ENCODE measurements at places on chromosomes 5 and 9.
A peak's percentile ranks its signal among the peaks of the same experiment; 100 is the strongest.

GRCh38 chr5:128408622-128409021 is 129.4 kb downstream of the FBN2 start:
- DNase-seq, result no peak

- no peak for DNase-seq
Observed at GRCh38 chr5:31887556-31887955, 248.6 kb downstream of the PDZD2 start.

DNA sequence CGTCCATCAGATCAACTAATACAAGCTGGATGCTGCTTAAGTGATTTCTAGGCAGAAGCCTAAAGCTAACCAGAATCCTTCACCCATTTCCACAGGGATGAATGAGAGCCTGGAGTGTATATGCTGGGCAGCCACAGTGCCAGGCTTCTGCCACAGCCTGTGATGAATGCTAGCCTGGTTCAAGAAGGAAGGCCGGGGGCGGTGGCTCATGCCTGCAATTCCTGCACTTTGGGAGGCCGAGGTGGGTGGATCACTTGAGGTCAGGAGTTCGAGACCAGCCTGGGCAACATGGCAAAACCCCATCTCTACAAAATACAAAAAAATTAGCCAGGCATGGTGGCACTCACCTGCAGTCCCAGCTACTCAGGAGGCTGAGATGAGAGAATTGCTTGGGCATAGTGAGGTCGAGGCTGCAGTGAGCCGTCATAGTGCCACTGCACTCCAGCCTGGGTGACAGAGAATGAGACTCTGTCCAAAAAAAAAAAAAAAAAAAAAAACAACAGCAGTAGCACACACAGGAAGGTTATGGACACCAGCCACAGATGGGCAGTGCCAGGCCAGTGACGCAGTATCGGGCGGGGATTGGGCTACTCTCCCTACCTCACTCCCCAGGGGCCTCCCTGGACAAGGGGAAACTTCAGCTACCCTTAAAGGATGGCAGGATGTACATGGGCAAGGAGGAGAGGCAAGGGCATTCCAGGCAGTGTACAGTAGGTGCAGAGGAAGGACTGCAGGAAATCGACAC is 23.1 kb upstream of the HMCN2 start:
- no peak for DNase-seq

DNA sequence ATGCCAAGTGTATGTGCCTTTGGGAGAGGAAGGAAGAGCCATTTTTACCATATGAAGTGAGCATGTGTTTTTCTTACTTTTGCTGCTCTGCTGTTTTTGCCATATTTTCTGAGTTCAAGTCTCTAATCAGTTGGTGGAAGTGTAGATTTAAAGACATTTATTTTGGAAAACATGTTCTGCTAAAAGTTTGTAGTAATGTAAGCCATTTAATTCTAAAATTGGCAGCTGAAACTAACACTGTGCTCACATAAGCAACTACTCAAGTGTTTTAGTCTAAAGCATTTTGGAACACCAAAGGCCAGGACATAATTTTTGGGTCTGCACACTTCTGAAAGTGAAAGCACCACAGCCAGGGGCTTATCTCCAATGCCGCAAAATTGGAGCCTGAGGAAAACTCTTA is 363.4 kb upstream of the ZNF608 start:
- no peak for DNase-seq

GRCh38 chr9:136725612-136726011 is 13.2 kb downstream of the DIPK1B start:
- DNase-seq, result no peak

- no peak for DNase-seq
Observed at GRCh38 chr5:77719666-77720363, 56.3 kb downstream of the TBCA start.

DNA sequence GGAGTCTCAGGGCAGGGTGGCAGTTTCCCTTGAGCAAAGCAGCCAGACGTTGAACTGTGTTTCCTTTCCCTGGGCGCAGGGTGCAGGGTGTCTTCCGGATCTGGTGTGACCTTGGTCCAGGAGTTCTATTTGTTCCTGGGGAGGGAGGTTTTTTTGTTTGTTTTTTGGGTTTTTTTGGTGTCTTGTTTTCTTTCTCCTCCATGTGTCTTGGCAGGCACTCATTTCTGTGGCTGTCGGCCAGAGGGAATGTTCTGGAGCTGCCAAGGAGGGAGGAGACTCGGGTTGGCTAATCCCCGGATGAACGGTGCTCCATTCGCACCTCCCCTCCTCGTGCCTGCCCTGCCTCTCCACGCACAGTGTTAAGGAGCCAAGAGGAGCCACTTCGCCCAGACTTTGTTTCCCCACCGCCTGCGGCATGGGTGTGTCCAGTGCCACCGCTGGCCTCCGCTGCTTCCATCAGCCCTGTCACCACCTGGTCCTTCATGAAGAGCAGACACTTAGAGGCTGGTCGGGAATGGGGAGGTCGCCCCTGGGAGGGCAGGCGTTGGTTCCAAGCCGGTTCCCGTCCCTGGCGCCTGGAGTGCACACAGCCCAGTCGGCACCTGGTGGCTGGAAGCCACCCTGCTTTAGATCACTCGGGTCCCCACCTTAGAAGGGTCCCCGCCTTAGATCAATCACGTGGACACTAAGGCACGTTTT is 3.5 kb upstream of the PHYHD1 start:
- no peak for DNase-seq

DNA sequence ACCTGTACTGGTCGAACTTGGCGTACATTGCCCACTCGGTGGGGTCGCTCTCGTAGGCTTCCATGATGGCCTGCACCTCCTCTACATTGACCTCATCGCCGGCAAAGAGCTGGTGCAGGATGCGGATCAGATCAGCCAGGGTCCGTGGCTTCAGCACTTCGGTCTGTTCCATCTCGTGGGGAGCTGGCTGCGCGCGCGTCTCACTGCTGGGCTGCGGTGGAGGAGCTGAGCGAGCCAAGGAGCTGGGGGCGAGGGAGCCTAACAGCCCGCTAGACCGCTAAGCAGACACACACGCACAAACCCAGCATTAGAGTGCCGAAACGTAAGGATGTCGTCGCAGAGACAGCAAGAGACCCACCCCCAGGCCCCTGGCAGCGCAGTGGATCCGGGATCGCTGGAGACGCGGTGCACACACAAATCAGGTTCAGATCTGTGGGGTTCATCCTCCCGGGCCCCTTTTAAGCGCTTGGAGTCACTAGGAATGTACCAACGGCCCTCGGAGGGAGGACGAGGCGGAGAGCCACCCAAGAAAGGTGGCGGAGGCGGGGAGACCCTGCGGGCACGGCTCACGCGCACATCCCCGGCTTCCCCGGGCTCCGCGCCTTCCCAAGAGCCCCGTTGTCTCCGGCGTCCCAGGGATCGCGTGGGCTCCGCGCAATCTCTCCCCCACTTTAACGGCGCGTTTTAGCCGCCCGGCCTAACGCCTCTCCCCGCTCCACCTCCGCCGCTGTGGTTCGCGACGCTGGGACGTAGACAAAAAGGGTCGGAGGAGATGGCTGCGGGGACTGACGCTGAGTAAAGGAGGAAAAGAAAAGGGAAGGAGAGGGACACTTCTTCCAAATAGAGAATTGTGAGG is at the start of gene CDO1:
CDO1 (minus strand) TSS at position 434 of the 856 bp plus-strand sequence; CDS start at position 172, 262 bp downstream.
- no peak for DNase-seq

DNA sequence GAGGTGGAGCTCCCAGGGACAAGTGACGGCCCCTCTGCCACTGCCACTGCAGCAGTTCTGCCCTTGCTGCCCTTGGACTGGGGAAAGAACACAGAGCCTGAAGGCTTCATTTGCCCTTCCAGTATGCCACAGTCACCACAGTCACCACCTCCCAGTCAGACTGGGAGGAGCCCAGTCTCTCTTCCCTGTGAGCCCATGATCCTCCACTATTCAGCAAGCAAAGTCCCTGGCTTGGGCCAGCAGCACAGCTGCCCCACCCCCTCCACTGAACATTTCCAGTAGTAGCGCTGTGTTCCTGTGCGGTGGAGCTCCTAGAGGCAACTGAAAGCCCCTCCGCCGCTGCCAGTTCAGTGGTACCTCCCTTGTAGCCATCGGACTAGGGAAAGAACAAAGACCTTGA is 329.4 kb downstream of the MAN2A1 start:
- DNase-seq, result no peak

DNA sequence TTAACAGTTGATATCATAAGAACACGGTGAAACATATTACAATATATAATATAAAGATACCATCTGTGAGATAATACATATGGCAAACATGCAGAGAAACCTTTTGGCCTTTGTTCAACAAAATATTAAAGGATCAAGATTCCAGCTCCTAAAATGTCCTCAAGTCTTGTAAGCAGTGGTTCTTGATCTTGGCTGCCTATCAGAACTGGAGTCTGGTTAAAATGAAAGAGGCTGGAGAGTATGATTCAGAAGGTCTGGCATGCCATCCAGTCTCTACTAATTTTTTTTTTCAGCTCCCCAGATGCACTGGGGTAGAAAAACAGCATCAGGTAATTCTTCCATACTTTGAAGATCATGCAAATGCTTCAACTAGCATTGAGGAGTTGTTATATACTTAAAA is 83.2 kb downstream of the TNC start:
- DNase-seq, result no peak

DNA sequence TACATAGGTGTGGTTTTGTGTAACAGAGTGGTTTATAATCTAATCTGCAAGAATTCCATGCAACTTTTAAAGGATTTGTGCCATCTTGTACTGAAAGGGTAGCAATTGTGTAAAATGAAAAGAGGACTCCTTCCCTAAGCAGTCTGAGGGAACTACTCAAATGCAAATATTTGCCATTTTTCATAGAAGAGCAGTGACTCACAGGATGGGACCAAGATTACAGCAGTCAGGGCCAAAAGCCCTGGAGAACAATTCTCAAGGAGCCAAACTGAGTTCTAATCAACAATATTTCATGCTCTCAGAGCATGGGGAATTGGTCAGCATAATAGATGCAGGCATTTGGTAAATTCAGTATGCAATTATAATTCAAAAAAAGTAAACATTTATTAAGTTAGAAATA is 495.8 kb downstream of the CHSY3 start:
- no peak for DNase-seq

DNA sequence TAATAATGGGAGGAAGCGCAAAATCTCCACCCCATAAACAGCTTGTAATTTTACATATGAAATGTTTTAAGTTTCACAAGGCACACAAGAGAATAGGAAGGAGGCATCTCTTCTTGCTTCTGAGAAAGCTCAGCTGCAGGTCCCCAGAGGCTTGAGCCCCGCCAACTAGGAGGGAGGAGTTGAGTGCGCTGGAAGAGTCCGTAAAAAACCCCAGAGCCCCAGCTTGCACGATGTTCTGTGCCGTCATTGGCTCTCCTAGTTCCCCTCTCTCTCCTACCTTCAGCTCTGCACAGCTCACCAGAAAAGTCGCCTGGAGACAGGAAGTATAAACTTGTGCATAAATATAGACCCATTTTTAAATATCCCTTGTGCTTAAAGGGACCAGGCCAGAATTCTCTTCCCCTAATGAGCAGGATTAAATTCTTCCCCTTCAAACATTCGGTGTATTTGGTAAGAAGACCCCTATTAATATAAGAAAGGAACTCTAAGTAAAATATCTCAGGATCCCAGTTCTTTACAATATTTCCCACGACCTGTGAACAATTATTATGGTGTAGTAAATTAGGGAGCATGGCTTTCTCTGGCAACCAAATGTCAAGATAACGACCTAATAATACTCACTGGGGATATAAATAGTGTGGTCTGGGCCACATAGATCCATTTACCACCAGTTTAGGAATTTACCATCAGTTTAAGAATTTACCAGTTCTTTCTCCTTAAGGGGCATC is 13.7 kb downstream of the GLRX start:
- peak; percentile 58 for DNase-seq

DNA sequence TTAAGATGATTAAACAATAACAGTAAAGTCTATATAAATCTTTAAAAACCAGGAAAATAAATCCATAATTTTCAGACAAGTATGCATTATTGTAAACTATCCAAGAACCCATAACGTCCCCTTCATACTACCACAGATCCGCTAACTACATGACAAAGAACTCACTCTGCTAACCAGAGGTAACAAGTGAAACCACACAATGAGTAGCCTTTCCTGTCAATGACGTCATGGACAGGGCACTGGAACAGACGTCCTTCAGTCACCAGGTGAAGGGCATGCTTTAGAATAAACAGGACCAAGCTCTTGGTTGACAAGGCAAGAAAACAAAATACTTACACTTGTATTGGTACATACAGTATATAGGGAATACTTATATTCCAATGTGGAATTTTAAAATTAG is 45.2 kb downstream of the RNF130 start:
- no peak for DNase-seq

DNA sequence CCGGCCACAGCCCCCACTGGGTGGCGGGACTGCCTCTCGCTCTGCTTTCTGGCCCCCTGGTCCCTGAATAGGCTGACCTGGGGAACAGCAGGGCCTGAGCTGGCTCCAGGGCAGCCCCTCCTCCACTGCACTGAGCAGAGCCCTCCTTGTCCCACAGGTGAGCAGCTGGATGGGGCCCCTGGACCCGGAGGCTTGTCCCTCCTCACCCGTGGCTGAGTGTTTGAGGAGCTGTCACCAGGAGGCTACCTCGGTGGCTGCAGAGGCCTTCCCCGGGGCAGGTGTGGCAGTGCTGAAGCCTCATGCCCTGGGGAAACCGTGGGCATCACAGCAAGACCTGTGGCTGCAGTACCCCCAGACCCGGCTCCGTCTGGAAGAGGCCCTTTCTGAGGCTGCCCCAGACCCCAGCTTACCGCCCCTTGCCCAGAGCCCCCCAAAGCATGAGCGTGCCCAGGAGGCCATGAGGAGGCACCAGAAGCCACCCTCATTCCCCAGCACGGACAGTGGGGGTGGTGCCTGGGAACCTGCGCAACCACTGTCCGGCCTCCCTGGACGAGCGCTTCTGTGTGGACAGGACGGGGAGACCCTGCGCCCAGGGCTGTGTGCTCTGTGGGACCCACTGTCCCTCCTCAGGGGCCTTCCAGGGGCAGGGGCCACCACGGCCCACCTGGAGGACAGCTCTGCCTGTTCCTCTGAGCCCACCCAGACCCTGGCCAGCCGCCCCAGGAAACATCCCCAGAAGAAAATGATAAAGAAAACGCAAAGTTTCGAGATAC is 28.5 kb upstream of the LRRC14B start:
- no peak for DNase-seq

DNA sequence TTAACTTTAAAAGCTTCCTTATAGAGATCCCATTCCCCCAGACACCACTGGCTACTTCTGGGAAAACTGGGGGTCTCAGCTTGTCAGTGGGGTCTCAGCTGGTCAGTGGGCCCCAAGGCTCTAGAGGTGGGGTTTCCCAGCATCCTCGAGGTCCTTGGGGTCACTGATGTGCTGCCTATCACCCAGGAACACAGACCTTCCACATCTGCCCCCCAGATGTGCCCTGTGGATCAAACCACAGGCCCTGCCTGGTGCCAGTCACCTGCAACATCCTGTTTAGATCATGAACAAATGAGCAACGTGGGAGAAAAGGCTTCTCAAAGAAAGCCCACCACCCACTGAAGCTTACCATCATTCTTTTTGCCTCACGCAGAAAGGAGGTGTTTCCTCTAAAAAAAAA is 165.6 kb upstream of the FSTL4 start:
- no peak for DNase-seq

Measured in activated CD4-positive, CD25-positive, alpha-beta regulatory T cell treated with anti-CD3 and anti-CD28 coated beads, Interleukin-2, amount 50 U/mL, for 16 hours (primary cell).